ENCODE measurements at places on chromosomes 7 and 10.

DNA sequence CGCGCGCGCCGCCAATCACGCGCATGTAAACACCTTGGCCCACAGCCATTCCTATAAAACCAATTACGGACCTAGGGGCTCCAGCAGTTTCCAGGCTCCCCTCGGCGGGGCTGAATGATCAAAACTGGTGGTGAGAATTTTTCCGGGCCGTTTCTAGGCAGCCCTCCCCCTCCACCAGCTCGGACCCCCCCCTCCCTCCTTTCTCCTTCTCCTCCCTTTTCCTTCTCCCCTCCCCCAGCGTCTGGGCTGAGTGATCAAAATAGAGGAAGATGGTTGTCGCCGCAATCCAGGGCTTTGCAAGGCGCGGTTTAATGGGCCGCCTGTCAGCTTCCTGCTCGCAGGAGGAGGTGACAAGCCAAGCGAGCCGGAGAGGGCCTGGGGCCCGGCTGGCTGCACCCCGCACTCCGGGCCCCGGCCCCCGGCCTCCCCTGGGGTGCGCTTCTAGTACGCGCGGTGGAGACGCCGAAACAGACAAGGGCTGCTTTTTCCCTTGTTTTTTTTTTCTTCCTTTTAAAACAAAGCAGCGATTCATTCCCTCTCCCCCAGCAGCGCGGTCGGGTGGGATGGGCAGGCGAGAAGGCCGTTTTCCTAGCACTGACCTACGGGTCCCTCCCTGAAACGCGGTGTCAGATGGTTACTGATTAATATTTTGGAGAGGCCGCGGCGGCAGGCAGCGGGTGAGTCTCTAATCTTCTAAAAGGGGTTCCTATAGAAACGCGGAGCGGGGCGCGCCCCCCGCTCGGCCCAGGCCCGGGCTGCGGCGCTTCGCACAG is 528 bp upstream of the TNRC18 start:
- DNase-seq = peak; percentile 99

- DNase-seq = no peak
Observed at GRCh38 chr7:156152390-156152789, 340.1 kb upstream of the SHH start.

GRCh38 chr7:99499371-99499720 is 735 bp downstream of the ZNF394 start:
- peak; percentile 1 for DNase-seq

- peak; percentile 71 for DNase-seq
Observed at GRCh38 chr10:79185067-79185774, 116.5 kb downstream of the ZMIZ1 start.

DNA sequence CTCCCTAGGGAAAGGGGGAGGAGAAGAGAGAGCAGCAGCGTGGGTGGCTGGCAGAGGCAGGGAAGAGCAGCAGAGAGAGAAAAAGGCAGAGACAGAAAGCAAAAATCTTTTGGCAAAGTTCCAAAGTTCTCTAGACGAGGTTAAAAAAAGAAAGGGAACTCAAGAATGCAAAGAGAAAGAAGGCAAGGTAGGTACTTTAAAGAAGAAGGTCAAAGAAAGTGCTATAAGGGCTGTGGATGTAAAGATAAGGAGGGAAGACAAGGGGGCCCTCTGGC is 20.2 kb upstream of the OPTN start:
- no peak for DNase-seq

- DNase-seq = no peak
Observed at GRCh38 chr10:12048547-12048946, 5.9 kb upstream of the UPF2 start.

- DNase-seq = no peak
Observed at GRCh38 chr10:75977139-75977538, 545.7 kb downstream of the LRMDA start.

- DNase-seq = no peak
Observed at GRCh38 chr7:83681200-83681778, 32.4 kb upstream of the SEMA3E start.

DNA sequence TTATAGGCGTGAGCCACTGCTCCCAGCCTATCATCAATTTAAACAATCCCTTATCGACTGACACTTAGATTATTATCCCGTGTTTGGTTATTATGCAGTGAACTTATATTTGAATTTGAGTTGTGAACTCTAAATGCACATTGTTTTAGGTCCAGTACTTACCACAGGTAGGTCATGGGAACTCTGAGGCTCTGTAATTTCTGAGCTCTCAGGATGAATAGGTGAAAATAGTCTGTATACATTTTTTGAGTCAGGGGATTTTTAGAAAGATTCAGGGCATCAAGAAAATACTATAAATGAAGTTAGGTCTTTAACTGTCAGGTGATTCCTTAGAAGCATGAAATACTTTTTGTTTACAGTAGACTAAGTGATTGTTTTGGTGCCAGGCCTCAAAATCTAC is 8.8 kb downstream of the CCDC136 start:
- DNase-seq = no peak

DNA sequence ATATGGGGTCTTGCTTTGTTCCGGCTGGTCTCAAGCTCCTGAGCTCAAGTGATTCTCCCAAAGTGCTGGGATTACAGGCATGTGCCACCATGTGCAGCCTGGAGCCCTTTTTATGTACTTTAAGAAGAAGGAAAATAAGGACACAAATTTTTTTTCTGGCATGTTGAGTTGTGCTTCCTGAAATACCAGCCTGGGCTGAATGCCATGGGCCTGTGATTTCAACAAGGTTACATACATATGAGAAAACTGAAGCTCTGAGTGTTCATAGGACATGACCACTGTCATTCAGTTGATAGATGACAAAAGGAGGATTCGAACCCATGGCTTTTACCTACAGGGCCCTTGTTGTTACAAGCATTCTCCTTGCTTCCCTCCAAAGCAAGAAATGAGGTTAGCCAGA is 36.1 kb downstream of the ST8SIA6 start:
- DNase-seq = no peak

DNA sequence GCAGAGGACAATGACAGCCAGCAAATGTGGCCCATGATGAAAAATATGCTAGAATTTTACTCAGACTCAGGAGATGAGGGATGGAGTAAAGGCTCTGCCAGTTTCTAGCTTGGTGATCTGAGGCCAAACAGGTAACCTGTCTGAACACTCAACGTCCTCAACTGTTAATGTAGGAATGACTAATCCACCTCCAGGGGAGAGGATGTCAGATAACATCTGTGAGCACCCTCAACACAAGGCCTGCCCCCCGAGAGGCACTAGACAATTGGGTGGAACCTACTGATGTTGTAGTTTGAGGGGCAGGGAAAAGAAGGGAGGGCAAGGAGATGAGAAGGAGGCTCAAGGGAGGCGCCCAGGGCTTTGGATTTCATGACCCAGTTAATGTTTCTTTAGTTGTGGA is 445.1 kb downstream of the PLXNA4 start:
- no peak for DNase-seq

DNA sequence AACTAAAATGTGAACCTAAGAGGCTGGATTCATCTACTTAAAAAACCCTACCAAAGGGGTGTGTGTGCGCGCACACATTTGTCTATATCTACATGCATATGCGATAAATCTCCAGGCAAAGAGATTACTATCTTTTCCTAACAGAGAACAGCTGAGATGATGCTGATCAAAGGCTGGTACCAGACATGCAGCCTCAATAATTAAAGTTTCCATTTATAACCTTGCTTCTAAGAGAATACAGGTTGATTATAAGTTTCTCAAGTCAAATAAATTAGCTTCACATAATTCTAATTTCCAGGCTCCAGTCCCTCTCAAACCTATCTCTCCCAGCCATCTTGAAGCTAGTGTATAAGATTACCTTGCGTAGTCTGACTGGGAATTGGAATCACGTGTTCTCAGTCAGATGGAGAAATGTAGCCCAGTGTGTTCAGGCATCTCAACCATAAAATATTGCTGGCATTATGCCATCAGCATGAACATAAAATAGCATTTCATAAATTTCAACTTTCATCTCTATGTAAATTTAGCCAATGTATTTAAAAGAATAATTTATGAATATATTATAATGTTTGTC is 1062.0 kb downstream of the XPNPEP1 start:
- DNase-seq = no peak

GRCh38 chr7:133682364-133683181 is 429.7 kb downstream of the EXOC4 start:
- no peak for DNase-seq

DNA sequence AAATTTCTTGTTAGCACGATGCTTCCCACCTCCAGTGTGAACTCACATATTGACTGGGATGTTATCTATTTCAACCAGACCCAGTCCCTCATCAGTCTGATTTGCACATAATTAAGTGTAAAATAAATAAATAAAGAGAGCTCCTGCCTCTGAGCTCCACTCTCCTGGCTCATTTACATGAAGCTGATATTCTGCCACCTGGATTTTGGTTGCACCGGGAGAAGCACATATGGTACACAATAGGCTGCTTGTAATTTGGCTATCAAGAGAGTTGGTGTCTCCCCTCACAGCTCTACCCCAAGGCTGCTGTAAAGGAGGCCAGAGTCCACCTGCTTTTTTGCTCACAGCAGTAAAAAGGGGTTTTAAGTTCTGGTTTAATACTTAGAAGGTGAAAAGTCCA is 610.5 kb downstream of the KCNMA1 start:
- DNase-seq = no peak

DNA sequence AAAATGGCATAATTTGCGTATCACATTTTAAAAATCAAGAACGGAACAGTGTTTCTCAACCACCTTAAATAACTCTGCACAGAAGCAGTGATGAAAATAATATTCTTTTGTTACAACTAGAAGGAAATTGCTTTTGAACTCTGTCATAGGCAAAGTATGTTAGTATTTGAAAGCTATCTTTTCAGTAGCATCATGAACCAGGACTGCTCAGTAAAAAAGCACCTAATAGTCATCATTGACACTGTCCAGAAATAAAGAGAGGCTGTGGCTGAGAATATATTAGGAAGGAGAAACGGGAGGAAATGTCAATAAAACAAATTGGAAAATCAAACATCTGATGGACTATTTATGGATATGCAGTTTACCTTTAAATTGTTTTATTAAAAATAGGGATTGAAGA is 237.2 kb upstream of the AKR1E2 start:
- no peak for DNase-seq

GRCh38 chr10:97003151-97003803 is 171.2 kb downstream of the LCOR start:
- DNase-seq = no peak

DNA sequence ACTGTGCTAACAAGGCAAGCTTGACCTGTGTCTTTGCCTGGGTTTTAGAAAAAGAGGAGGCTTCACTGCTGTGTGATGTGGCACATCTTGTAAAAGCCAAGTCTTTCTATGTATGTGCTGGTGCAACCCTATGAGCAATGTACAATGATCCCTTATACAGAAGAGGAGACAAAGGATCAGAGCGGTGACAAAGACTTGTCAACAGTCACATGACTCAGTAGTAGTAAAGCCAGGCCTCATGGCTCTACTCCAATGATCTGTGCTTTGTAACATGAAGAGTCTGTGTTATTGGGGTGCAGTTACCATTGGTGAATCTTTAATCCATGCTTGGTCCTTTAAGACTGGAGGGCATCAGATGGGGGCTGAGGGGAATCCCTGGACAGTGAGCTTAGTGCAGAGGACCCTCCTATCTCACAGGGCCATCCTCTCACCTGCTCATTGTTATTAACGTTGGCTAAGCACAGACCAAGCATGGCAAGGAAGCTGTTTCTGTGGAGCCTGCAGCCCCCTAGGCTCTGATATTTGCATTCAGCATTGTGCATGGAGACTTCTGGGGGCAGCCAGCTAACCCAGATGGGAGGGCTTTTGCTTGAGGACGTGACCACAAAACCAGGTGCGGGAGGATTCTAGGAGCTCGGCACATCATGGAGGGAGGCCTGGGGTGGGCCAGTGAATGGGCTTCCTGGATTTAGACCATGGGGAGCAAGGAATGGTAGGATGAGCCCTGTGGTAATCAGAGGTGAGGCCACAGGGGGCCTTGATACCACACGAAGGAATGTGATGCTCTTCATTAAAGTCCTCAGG is 308.8 kb upstream of the ZNF32 start:
- DNase-seq = no peak

GRCh38 chr7:485188-486081 is 34.2 kb downstream of the PDGFA start:
- DNase-seq = no peak

DNA sequence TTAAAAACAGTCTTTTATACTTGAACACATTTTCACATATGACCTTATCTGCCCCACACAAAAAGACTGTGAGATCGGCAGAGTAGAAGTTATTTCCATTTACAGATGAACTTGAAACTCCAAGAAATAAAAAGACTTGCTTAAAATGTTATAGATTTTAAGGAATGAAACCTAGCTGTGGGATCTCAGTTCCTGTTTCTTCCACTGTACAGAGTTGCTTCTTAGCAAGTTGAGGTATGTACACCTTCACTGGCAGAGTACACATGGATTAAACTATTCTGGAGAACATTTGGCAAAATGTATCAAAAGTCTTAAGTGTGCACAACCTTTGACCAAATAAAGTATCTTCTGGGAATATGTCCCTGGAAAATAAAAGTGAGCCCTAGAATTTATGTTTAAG is 48.3 kb downstream of the A1CF start:
- DNase-seq = no peak

DNA sequence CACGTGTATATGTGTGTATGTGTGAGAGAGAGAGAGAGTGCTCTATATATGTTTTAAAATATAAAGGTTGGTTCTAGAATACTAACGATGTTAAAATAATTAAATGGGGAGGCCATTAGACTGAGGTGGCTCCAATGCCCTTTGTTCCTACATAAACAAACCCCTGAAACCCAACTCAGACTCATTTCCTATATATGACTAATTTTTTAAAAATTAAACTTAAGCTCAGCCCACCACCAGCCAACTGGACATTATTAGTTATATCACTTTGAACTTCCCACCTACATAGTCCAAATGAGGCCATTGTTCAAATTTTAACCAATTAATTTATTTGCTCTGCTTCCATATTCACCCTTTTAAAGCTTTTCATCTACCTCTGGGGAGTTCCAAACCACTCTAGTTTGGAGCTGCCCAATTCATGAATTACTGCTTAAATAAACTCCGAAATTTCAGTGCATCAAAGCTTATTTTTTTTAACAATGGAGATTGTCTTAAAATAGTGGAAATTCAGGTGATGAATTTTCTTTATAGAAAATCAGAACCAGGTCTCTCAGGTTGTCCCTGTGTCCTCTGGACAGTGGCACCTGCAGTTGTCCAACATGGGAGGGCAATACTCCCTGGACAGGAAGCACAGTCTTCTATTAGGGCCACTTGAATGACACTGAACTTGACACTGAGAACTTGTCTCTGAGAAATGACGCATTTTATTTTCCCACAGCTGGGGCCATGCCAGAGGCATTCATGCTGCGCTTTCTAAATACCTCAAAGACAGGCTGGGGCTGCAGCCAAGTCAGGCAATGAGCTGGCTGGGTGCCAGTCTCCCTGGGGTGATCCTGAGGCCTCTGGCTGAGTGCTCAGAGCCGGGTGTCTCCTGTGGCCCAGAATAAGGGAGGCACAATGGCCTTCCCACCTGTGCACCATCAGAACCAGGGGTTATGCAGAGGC is 109.5 kb upstream of the TMEM72 start:
- DNase-seq = peak; percentile 40

- peak; percentile 20 for DNase-seq
Observed at GRCh38 chr10:91924212-91925021, 847 bp downstream of the BTAF1 start.

- no peak for DNase-seq
Observed at GRCh38 chr10:30560326-30560725, 69.2 kb downstream of the LYZL2 start.

- no peak for DNase-seq
Observed at GRCh38 chr7:137987018-137987349, 14.9 kb downstream of the CREB3L2 start.

Measured in left lung (tissue), 14 donors.